ENCODE measurements at places on chromosomes 2 and 18.

DNA sequence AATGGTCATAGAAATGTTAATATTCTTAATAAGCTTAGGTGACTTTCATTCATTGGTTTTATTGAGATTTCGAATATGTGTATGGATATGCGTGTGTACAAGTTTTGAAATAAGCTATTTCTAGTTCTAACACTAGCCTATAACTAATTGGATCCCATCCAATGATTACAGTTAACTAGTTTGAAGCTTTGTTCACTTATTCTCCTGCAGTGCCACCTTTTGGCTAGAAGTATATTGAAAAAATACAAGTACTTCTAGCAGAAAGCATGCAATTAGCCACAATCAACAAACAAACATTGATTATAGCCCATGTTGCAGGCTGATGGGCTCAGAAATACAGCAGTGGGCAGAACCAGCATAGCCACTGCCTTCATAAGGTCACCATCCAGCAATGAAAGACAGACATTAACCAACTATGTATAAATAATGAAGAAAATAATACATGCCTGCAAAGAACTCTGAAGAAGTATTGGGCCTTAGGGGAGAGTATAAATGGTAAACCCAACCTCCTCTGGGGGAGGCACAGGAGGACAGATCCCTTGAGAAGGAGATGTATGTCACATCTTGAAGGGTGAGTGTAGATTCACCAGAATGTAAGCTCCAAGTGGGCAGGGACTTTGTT is 5.1 kb upstream of the PIEZO2 start:
- no peak for DNase-seq

- DNase-seq = no peak
Measured at GRCh38 chr18:13376841-13377351, 158.3 kb downstream of the LDLRAD4 start.

GRCh38 chr2:182971820-182972547 is 66.3 kb downstream of the NCKAP1 start:
- no peak for DNase-seq

GRCh38 chr2:109724533-109725460 is 69.3 kb upstream of the RGPD5 start:
- DNase-seq = no peak

DNA sequence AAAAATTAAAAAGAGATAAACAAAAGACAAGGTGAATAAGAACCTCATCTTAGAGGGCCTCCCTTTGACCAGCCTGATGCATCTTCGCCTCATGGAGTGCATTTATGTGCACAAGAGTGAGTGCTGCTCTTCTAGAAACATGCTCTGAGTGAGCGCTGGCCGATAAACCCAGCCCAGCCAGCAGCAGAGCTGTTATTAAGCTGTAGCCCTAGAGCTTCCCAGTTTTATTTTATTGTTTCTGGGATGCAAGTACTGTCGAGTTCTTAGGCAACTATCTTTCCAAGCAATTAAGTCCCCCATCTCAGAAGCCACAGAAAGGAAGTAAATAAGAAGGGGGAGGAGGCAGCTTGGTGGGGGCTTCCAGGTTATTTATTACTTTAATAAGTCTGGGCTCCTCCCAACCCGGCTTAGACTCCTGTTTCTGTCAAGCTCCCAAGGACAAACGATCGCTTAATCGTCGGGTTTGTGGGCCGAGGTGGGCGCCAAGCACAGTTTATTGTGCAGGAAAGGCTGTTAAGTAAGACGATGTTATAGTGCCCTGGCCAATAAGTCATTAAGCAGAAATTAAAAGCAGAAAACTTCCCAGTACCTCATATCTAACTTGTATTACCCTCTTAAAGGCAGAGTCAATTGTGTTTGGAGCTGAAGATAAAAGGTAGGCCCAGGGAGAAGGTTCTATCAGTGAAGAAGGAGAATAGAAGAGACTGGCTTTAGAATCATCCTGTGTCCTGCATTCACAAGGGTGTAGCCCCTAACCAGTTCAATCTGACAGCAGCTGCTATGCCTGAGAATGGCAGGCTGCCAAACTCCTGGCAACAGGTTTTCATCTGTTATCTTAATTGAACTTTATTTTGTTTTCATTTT is 176.3 kb downstream of the PIK3C3 start:
- no peak for DNase-seq

DNA sequence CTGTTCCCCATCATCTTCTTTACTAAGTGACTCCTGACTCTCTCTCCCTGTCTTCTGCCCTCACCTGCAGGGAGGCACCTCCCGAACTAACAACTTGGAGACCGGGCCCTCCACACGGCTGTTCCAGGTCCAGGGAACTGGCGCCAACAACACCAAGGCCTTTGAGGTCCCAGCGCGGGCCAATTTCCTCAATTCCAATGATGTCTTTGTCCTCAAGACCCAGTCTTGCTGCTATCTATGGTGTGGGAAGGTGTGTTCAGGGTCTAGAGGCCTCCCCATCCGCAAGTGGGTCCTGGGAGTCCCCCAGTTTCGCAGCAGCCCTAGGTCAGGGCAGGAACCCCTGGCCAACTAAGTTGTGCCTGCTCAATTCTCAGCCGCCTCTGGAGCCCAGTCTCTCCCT is 15.5 kb downstream of the VIL1 start:
- DNase-seq = no peak

DNA sequence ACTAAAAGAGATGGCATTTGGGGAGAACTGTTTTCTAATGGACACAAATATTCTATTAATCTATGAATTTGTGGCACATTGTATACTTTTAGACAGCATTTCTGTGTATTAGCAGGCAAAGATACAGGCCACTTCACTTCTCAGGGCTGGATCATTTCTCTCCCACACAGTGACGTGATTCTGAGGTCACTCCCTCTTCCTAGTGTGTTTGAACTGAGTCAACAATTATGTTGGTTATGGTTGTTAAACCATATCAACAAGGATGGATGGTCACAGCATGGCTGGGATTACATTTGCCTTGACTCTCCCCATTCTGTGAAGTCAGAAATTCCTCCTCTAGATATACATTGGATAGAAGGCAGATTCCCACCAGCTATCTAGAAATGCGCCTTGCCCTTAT is 11.6 kb downstream of the NOSTRIN start:
- DNase-seq = no peak

GRCh38 chr18:48342125-48342524 is 67.1 kb downstream of the ZBTB7C start:
- DNase-seq = peak; percentile 75

DNA sequence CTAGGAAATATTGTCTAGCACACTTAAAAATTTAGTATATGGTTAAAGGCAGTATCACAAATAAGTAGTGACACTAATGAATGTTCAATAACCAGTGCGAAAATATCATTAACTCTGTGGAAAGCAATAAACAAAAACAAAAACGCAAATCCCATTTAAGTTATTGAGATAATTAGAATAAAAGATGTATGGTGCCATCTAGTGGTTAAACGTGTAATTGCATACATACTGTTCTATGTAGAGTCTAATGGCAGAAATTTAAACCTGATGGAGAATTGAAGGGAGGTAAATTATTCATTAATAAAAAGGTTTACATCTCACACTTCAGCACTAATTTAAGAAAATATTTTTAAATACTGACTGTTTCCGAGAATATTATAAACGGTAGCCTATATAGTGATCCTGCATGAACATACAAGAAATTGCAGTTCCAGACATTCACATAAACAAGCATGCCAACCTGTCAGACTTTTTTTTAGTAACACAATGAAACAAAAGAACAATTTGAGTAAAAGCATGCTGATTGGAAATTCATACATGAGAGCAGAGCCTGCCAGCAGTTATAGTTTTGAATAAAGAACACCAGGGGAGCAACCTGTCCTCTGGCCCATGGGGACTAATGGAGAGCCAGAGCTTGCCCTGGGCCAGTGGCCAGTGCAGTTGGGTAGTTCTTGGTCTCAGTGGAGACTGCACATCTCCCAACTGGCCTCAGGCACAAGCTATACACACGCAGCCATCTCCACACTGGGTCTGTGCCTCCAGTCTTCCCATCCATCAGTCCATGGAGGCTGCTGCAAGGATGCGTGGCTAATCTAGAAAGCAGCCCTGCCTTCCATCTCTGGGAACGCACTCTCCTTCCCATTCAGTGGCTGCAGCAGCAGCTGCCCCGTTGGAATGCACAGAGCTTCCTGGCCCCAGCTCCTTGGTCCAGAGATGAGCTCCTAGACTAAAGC is 28.0 kb downstream of the GCG start:
- DNase-seq = no peak

- DNase-seq = no peak
Measured at GRCh38 chr2:128520791-128521190, 202.1 kb upstream of the HS6ST1 start.

- no peak for DNase-seq
Measured at GRCh38 chr18:7152440-7152839, 34.8 kb upstream of the LAMA1 start.

- DNase-seq = no peak
Measured at GRCh38 chr2:28334527-28334894, 58.1 kb upstream of the FOSL2 start.

DNA sequence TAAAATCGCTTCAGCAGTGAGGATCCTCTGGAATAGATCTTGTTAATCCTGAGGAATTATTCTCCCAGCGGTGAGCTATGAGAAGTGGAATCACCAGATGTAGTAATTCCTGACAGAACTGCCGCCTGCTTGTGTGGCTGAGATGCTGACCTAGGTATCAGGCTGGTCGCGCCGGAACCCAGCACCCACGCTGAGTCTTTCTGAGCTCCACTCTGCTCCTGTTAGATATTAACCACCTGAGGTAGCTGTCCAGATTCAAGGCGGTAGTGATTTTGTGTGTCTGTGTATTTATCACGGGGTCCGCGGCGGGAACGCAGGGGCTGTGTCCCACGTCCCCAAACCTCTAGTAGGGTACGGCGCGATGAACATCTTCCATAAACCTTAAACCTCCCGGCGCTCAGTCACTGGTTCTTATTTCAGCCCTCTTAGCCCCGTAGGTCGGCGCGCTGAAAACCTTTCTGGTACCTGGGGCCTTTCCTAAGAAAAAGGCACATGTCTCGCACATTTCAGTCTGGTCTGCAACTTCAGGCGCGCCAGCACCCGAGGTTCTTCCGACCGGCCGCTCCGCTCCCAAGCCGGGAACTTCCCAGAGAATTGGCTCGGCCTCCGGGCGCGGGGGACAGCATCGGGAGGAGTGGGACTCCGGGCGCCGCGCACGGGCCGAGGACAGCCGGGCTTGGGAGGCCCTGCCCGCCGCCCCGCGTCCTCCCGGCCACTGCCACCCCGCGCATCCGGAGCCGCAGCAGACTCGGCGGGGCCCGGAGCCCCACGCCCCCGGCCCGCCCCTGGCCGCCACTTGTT is 542 bp upstream of the CNNM3 start:
- peak; percentile 69 for DNase-seq

- no peak for DNase-seq
Measured at GRCh38 chr2:157296490-157296889, 29.1 kb downstream of the ERMN start.

DNA sequence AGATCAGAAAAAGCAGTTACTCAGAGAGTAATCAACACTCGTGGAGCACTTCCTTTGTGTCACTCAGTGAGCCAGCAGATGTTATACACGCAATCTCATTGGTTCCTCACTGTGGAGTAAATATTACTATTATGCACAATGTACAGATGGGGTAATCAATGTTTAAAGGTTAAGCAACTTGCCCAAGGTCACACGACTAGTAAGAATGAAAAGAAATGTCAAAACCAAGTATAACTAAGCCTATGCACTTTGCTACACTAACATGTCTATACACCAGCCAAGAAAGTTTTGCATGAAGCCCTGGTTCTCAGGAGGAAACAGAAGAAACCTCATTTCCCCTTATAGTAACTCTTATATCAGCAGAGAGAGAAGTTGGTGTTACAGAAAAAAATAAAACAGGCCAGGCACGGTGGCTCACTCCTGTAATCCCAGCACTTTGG is 5.4 kb downstream of the METTL21A start:
- DNase-seq = no peak

GRCh38 chr2:160876029-160876428 is 284.2 kb upstream of the TANK start:
- DNase-seq = no peak

DNA sequence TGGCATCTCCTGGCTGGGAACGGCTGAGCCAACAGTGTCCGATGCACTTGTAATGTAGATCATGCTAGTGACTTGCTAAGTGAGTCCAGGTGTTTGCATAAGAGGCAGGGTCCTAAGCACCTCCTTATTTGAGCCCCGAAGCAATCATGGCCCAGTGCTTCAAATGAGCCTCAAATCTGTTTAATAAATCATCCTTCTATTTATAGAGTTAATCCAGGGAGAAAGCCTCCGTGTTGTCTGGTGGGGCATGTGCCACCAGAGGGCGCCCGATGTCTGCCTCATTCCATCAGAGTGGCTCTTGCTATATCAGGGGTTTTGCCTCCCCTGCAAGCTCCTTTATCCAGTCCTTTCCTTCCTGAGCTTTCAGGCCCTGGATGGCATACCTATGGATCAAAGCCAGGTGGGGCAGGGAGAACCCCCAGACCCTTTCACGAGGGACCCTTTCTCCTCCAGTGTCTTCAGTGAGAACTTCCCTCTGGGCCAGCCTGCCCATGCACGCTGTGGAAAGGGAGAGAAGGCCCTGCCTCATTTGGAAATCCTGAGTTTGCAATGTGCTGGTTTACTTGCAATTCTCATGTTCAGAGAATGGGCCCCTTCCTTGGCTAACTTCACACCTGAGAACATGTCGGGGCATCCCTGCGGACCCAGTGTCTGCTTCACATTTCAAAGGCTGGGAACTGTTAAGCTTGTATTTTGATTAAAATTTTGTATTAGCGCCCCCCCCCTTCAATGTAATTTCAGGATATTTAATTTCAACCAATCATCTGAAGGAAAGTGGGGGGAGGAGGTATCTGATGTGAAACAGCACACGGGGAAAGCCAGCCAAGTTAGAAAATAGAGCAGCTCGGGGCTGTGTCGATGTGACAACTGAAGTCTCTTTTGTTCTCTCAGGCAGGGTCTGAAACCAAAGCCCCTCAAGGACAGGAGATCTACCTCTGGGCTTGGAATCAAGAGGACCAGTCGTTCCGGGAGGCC is 39.7 kb downstream of the RDH14 start:
- peak; percentile 51 for DNase-seq

- DNase-seq = no peak
Measured at GRCh38 chr2:28600181-28600580, 104.3 kb downstream of the PLB1 start.

GRCh38 chr2:230589497-230590015 is 123.1 kb upstream of the CAB39 start:
- DNase-seq = no peak

DNA sequence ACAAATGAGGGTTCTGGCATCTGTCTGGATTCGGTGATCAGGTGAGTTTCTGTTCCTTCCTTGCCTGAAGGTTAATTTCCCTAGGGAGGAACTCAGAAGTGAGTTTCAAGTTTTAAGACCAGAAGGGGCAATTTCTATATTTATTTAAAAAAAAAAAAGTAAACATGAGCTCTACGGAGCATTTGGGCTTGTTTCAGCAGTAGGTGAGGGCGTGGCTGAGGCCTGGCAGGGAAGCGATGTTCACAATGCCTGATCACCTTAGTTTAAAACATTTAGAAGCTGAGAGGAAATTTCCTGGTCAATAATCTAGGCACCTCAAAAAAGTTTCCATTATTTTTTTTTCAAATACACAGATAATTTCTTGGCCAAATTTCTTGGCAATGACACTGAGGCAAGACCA is 629.1 kb downstream of the DPP10 start:
- DNase-seq = no peak

DNA sequence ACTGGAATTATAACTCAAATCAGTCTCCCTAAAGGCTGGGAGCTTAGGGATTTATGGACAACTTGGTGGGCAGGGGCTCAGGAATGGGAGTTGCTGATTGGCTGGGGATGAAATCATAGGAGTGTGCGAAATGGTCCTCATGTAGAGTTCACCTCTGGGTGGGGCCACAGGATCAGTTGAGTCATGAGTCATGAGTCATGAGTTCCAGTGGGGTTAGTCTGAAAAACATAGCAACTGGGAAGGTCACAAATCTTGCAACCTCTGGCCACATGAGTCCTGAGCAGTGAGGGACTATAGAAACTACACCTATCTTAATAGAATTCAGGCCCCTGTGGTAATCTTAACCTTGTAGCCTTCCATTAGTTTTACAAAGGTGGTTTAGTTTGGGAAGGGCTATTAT is 383.3 kb downstream of the RBM43 start:
- no peak for DNase-seq

Data from anterior cingulate cortex (tissue), 58 donors.